Urothelium cell line (cell line): ENCODE measurements at places on chromosomes 12 and 14.

GRCh38 chr12:4172999-4173398, 100.6 kb upstream of the CCND2 start:
- no peak for DNase-seq

DNA sequence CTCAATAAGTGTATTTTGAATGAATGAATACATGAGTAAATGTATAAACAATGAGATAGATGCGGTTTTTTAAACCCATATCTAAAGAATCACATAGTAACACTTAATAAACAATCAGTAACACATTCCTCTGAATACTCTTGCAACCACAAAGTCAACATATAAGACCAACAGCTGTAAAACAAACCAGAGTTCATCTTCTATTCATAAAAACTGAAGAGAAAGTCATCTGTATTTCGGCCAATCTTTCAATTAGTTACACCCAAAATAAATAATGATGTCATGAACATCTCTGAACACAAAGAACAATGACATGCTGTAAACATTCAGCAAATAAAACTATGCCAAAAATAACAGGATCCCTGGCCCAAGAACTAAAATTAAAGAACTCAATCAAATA, 47.2 kb downstream of the ARMH4 start:
- peak; percentile 37 for DNase-seq

GRCh38 chr14:61188978-61189808, 91.9 kb downstream of the TMEM30B start:
- DNase-seq: no peak

- no peak for DNase-seq
These were observed 14.9 kb downstream of the C2CD5 start for GRCh38 chr12:22529281-22530060.

GRCh38 chr12:112978163-112979040, at the start of gene OAS2:
TSS of gene OAS2 (plus strand) at chr12:112978519. CDS start at chr12:112978609, 90 bp downstream.
- peak; percentile 23 for DNase-seq

GRCh38 chr14:29453045-29453444, 474.6 kb downstream of the PRKD1 start:
- DNase-seq: no peak

DNA sequence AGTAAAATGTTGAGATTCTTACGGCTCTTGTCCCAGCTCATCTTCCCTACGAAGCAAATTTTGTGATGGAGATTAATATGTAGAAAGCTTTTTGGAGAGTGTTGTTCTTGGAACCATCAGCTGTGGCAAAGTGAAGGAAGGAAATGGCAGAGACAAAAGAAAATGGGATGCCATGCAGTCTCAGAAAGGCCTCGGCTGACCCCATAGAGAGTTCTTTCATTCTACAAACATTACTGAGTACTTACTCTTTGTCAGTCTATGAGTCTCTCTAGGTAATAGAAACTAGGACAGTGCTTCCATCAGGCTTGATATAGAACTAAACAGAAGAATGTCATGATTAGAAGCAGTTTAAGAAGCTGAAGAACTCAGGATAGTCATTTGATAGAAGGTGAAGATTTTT, 134.1 kb downstream of the PLEKHA5 start:
- DNase-seq: no peak

- DNase-seq: no peak
These were observed 135.3 kb downstream of the ACSS3 start for GRCh38 chr12:81212996-81213696.

GRCh38 chr14:81231540-81231939, 10.8 kb upstream of the GTF2A1 start:
- no peak for DNase-seq

DNA sequence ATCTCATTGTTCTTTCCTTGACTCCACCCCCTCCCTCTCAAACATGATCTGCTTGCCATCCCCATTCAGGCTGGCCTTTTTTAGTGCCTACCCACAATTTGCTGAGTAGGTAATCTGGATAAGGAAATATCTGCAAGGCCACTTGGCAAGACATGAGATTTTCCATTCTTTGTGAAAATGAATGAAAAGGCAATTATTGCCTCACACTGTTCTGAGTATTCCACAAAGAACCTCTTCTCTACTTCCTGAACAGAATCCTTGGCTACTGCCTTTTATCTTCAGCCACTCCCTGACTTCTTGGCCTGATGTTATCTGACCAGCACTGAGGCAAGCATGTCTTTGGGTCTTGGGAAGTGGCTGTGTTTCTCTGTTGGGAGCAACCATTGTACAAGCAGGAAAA, 263.2 kb upstream of the ATP2B1 start:
- no peak for DNase-seq

GRCh38 chr12:119014368-119014767, 33.0 kb downstream of the SRRM4 start:
- DNase-seq: no peak
